Thyroid gland (tissue), 4 donors: ENCODE measurements at places on chromosomes 13 and 19. TPM values are rescaled to one million over a fixed set of nuclear protein-coding genes. Genes with fewer than 3 reads are reported as not detected.

DNA sequence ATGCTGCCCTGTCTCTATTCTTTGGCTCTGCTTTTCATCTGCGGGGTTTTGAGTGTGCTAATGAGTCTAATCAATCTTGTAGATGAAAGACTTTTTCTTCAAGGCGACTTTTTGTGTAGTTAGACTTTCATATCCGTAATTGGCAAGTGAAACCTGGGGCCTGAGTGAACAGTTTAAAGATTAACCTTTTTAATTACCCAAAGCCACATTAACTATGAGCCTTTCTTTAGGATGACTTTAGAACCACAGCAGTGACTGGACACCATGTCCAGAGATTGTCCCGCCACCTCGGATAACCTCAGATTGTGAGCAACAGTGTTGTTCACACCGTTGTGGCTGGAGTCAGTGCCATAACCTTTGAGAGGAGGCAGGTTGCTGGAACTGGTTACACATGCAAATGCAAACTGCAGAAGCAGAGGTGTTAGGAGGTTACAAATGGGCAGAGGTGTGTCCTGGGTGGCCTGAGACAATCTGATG, 58.7 kb downstream of the SIAH3 start:
- H3K4me1 ChIP-seq: no peaks in the 10 kb centered on the region
- H3K27me3 ChIP-seq: no peaks in the 10 kb centered on the region
- no peaks in the 10 kb centered on the region for H3K36me3 ChIP-seq
- no peak overlapping the region for H3K27ac ChIP-seq
- DNase-seq: no peak
- no peak overlapping the region for H3K4me3 ChIP-seq

DNA sequence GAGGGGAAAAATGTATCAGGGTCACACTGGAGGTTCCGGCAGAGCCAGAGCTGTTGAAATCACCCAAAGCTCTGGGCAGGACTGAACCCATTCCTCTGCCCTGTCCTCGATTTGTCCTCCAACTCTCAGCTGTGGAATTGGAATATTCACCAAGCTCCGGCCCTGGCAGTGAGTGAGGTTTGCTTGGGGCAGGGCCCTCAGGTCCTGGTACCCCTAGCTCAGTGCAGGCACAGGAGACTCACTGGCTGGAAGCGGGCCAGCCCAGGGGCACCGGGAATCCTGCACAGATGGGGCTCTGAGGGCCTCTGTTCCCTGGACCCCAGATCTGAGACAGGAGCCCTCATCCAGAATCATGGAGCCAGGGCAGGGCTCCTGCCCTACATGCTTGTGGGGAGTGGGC, 1322.3 kb downstream of the UQCRFS1 start:
- DNase-seq: no peak
- H3K36me3 ChIP-seq: no peaks in the 10 kb centered on the region
- H3K27ac ChIP-seq: no peak overlapping the region
- no peaks in the 10 kb centered on the region for H3K27me3 ChIP-seq

GRCh38 chr19:30666301-30666803, 294.2 kb downstream of the ZNF536 start:
- H3K4me3 ChIP-seq: no peak overlapping the region
- no peaks in the 10 kb centered on the region for H3K27me3 ChIP-seq
- H3K36me3 ChIP-seq: no peaks in the 10 kb centered on the region
- H3K4me1 ChIP-seq: peaks cover 6% of the 10 kb centered on the region

GRCh38 chr19:34484328-34484727, 2.8 kb downstream of the WTIP start:
- no peak overlapping the region for H3K27ac ChIP-seq
- no peaks in the 10 kb centered on the region for H3K27me3 ChIP-seq
- peaks cover 11% of the 10 kb centered on the region for H3K4me1 ChIP-seq
- no peak overlapping the region for H3K4me3 ChIP-seq
- no peaks in the 10 kb centered on the region for H3K36me3 ChIP-seq

The TEX26 gene
- not detected for total RNA-seq

- no peak overlapping the region for H3K27ac ChIP-seq
- no peaks in the 10 kb centered on the region for H3K27me3 ChIP-seq
- peaks cover 18% of the 10 kb centered on the region for H3K4me1 ChIP-seq
- DNase-seq: no peak
- H3K36me3 ChIP-seq: no peaks in the 10 kb centered on the region
- no peak overlapping the region for H3K4me3 ChIP-seq
Observed at GRCh38 chr13:32840113-32840512, 176.1 kb upstream of the KL start.

- no peak overlapping the region for H3K4me3 ChIP-seq
- no peaks in the 10 kb centered on the region for H3K36me3 ChIP-seq
- H3K27me3 ChIP-seq: no peaks in the 10 kb centered on the region
- no peak overlapping the region for H3K27ac ChIP-seq
- H3K4me1 ChIP-seq: no peaks in the 10 kb centered on the region
- DNase-seq: no peak
Observed at GRCh38 chr13:58893396-58893795, 1261.9 kb downstream of the PCDH17 start.
